ENCODE measurements at places on chromosomes 7 and 10. TPM values are rescaled to one million over a fixed set of nuclear protein-coding genes. Genes with fewer than 3 reads are reported as not detected.

The YAE1 gene
- polyA plus RNA-seq: 21.4 TPM

The PPP1R17 gene
- not detected for polyA plus RNA-seq

The C10orf53 gene
- polyA plus RNA-seq: not detected

The HMX2 gene
- not detected for polyA plus RNA-seq

The MCM10 gene
- polyA plus RNA-seq: 0.13 TPM

The TMEM26 gene
- polyA plus RNA-seq: 0.25 TPM

The VIM gene
- polyA plus RNA-seq: 5,138 TPM

The MBL2 gene
- not detected for polyA plus RNA-seq

The HOXA7 gene
- polyA plus RNA-seq: 2.4 TPM

The AGAP4 gene
- polyA plus RNA-seq: 9.6 TPM

The PTN gene
- polyA plus RNA-seq: 17.7 TPM

The KIF20B gene
- polyA plus RNA-seq: 0.72 TPM

The UBN2 gene
- polyA plus RNA-seq: 3.4 TPM

The PAX2 gene
- polyA plus RNA-seq: not detected

The MEST gene
- polyA plus RNA-seq: 2.7 TPM

The NFE2L3 gene
- 1.1 TPM for polyA plus RNA-seq

The PRXL2A gene
- 15.6 TPM for polyA plus RNA-seq

The FGFBP3 gene
- 1.3 TPM for polyA plus RNA-seq

The GUSB gene
- 42.4 TPM for polyA plus RNA-seq

The KIFBP gene
- polyA plus RNA-seq: 19.0 TPM

The TMEM140 gene
- polyA plus RNA-seq: 10.9 TPM

The PRSS1 gene
- polyA plus RNA-seq: 8.7 TPM

The PNLIPRP1 gene
- 0.95 TPM for polyA plus RNA-seq

The MYPN gene
- not detected for polyA plus RNA-seq

The AKR1C8 gene
- polyA plus RNA-seq: not detected

The PTPRZ1 gene
- polyA plus RNA-seq: not detected

The HOXA13 gene
- 0.38 TPM for polyA plus RNA-seq

The KMT2C gene
- 5.8 TPM for polyA plus RNA-seq

The SFMBT2 gene
- 0.36 TPM for polyA plus RNA-seq

The CCSER2 gene
- polyA plus RNA-seq: 23.1 TPM

The RBM20 gene
- 2.9 TPM for polyA plus RNA-seq

The GRID1 gene
- not detected for polyA plus RNA-seq

The CHN2 gene
- polyA plus RNA-seq: 0.61 TPM

The HYAL4 gene
- polyA plus RNA-seq: not detected

The TRPV6 gene
- 0.50 TPM for polyA plus RNA-seq

The UPK3B gene
- polyA plus RNA-seq: not detected

The ZNF25 gene
- 16.5 TPM for polyA plus RNA-seq

The PLEKHS1 gene
- 0.03 TPM for polyA plus RNA-seq

The SLC39A12 gene
- polyA plus RNA-seq: not detected

The IFIT1B gene
- polyA plus RNA-seq: not detected

The CLRN3 gene
- polyA plus RNA-seq: not detected

The CPA1 gene
- 6.5 TPM for polyA plus RNA-seq

The AOAH gene
- 13.5 TPM for polyA plus RNA-seq

The GPR15LG gene
- 0.59 TPM for polyA plus RNA-seq

The KLF14 gene
- polyA plus RNA-seq: not detected

The HHEX gene
- 4.5 TPM for polyA plus RNA-seq

The AIFM2 gene
- polyA plus RNA-seq: 12.6 TPM

The FKBP6 gene
- polyA plus RNA-seq: not detected

The SPDYE5 gene
- polyA plus RNA-seq: not detected

The GIMAP5 gene
- 3.1 TPM for polyA plus RNA-seq

The POM121 gene
- polyA plus RNA-seq: 15.7 TPM

The RAMP3 gene
- polyA plus RNA-seq: 14.7 TPM

The CDK6 gene
- 5.4 TPM for polyA plus RNA-seq

The TMEM229A gene
- polyA plus RNA-seq: 0.63 TPM

The CALHM1 gene
- polyA plus RNA-seq: not detected

The CALCR gene
- polyA plus RNA-seq: 0.10 TPM

Data from aorta (tissue), 5 donors.